GM12891 (cell line): ENCODE measurements at places on chromosomes 6 and 20.

- DNase-seq: no peak
These were observed 114.1 kb downstream of the GRM4 start for GRCh38 chr6:34031625-34032383.

DNA sequence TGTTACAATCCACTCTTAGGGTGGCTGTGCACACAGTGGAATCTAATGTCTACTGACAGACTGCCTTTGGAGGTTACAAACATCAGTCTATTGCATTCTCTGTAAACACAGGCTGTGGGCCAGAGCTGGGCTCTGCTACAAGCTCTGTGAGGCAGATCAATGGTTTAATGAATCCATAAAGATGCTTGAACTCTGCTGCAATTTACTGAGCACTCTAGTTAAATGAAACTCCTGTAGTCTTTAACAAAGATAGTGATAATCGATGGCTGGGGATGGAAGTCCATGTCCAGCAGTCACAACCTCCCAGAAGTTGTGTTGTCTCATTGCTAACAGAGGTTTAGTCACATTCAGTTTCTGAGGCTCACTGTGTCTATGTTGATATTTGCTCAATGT is 50.5 kb downstream of the SOBP start:
- no peak for DNase-seq

DNA sequence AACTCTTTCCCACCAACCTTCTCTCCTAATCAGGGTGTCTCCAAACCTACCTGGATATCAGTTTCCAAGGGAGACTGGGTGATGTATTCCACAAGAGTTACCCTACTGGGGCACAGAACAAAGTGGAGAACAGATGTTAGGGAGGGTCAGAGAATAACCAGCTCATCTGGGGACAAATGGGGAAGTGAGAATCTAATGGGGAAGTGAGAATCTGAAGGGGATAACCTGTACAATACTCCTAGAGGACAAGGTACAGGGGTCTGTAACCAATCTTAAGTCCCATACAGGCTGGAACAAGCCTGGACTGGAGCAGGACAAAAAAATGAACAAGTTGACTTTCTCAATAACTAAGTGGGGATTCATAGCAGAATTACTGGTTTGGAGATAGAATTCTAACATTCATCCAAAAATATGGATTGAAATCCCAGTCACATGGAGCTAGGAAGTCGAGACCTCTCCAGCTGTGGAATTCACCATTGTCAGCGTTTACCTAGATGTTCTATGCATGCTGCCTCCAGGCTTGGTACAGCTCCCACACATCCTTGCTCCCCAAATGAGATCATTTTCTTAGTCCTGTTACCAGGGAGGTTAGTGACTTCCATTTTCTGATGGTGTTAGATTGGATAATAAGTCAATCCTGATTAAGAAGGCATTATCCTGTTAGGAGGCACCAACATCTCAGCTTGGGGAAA is 214.8 kb upstream of the MOCS1 start:
- peak; percentile 36 for DNase-seq

- no peak for DNase-seq
These were observed 5.9 kb downstream of the RNF146 start for GRCh38 chr6:127272576-127272975.

DNA sequence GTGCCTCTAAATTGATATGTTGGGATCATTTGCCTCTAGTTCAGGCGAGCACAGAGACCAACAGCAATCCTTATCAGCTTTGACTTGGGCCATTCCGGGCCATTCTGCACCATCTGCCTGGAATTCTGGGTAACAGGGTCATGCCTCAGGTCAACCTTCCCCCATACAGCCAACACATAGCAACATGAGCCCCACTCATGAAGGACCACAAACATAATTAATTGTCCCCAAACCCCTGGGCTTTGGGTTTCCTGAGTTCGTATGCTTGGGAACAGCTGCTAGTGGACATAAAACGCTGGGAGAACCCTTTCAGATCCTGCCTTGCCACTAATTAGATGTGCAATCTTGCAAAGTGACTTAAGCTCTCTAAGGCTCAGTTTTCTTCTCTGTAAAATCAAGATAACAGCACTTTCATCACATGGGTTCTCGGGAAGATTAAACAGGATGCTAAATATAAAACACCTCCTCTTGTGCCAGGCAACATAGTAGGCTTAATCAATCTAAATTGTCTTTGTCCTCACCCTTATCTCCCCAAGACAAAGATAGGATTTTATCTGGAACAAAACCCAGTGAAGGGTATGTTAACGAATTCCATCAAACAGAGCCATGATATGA is 426.5 kb downstream of the CD83 start:
- DNase-seq: no peak

GRCh38 chr6:136338486-136338885 is 48.8 kb upstream of the BCLAF1 start:
- no peak for DNase-seq

DNA sequence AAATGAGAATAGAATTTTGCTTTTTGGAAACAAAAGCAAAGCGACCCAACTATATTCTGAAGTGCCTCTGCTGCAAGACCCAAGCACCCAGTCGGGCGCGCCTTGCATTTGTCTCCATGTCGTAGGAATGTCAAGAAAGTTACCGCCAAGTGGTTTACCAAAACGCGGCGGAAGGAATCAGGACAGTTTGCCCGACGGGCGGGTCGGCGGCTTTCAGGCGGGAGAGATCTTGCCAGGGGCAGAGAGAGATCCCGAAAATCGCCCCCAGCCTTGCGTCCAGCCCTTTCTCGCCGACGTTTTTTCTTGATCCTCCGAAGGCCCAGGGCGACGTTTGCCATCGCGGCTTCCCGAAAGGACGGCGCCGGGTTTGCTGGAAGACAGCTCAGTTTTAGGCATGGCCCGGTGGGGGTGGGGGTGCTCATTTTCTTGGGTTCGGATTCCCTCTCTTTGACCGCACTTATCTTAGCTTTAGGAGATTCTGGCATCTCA is 4.0 kb upstream of the LIN28B start:
- DNase-seq: no peak

DNA sequence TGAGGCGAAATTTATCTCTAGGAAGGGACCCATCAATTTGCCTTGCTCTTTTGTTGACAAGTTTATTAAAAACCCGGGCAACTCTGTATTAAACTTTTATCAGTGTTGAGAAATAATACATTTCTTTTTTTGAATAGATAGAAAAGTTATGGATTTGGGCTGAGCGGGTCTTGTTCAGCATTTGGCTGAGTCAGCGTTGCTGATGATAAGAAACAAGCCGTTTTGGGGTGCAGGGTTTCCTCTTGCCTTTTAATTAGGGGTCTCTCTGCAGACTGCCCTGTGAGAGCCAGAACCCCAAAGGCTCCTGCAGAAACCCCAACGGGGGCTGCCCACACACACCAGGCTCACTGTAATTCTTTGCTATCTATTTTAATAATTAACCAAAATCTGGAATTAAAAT is 82.1 kb upstream of the SLCO4A1 start:
- no peak for DNase-seq

DNA sequence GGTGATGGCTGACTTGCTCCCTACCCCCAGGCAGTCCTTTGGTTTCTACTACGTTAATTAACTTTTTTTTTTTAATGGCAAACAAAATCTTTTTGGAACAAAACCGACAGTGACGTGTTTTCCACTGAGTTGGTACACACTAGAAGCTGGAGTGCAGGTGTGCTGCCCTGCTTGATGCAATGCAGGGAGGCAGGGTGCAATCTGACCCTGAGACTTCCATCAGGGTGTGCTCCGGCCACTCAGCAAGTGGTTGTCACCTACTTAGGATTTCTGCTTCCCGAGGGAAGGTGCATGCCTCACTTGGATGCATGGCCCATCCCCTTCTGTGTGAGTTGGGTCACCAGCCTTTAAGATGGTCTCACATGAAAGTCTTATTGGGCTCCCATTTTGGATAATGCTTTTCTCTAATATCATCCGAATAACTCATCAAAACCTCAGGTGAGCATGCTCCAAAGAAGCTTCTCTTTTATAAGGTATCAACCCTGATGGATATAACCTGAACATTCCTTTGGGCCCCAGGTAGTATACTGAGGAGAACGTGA is 14.0 kb downstream of the RREB1 start:
- no peak for DNase-seq

GRCh38 chr6:164208371-164208770 is 793.9 kb downstream of the QKI start:
- no peak for DNase-seq

DNA sequence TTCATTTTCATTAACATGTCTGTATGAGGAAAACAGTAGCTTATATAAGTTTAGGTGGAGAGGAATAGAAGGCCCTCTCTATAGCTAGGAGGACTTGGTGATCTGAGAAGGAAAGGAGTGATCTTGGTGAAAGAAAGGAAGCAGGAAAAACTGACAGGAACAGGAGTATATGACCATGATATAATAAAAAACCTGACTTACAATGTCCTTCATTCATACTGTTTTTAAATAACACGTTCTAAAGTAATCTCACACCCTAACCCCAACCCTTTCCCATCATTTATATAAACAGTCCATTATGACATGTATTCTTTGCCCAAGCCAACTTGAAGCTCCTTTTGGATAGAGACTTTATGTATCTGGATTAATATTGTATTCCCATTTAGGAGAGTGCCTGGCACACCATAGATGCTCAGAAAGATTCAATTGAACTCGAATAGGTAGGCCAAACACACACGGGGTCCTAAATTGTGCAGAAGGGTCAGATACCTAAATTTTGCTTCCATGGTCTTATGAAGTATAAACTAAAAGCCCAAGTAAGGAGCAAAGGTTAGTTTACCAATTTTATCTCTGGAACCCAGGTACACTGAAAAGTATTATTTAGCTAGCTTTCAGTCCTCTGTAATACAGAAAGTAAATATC is 75.9 kb downstream of the OR2B2 start:
- DNase-seq: no peak

DNA sequence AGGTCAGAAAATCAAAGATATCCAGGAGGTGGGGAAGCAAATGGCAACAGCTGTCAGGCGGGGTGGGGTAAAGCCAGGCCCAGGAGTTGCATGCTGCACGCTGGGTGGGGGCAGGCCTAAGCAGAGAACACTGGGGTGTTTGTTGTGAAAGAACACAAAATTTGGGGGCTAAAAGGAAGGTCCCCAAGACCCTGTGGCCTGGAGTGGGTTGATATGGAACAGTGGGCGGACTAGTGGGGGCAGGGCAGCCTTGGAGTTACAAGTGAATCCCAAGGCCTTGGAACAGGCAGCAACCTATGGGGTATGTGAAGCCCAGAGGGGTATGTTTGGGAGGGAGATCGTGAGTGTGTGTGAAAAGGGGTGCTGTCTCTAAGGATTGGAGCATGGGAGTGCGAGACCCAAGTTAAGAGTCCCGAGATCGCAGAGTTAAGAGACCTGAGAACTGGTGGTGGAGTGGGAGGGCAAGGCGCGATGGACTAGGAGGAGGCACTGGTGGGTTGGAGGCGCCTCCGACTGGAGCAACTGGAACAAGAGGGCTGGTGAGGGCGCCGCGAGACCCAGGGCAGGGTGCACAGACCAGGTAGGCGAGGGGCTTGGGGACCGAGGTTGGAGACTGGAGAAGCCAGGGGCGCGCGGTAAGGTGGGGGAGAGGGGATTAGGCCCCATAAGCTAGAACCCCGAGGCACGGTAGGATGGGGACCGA is 658 bp downstream of the CUL7 start:
- peak; percentile 51 for DNase-seq

GRCh38 chr20:57791966-57792365 is 82.2 kb upstream of the PMEPA1 start:
- DNase-seq: no peak

DNA sequence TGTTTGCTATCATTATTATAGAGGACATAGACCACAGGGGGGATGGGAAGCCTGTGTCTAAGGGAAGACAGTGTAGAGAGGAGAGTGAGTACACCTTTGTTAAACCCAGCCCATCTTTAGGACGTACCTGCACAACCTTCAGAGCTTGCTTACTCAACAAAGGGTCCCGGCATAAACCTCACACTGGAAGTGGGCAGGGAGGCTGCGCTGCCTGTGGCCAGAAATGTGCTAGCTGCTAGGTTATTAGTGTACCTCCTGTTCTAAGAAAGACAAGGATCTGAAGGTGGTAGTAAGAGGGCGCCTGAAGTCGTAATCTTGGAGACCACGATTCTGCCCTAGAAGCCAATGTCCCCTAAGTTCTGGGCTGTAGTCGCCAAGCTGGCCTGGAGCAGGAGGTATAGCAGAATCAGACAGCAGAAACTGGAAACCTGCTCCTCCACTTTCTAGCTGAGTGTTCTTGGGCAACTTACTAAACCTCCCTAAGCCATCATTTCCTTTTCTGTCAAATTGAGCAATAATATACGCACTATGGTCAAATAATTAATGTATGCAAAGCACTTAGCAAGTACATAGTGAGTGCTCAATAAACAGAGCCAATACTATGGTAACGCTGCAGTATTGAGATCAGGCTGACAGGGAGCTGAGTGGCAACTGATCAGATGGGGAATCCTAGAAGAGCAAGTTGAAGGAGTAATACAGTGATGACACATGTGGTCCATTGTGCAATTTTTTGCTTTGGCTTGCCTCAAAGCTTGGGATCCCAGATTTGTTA is 16.8 kb upstream of the AKIRIN2 start:
- DNase-seq: no peak

- no peak for DNase-seq
These were observed 177.7 kb upstream of the SNX9 start for GRCh38 chr6:157645201-157645795.
